ENCODE measurements at places on chromosomes 16 and 17.
A peak's percentile ranks its signal among the peaks of the same experiment; 100 is the strongest.

DNA sequence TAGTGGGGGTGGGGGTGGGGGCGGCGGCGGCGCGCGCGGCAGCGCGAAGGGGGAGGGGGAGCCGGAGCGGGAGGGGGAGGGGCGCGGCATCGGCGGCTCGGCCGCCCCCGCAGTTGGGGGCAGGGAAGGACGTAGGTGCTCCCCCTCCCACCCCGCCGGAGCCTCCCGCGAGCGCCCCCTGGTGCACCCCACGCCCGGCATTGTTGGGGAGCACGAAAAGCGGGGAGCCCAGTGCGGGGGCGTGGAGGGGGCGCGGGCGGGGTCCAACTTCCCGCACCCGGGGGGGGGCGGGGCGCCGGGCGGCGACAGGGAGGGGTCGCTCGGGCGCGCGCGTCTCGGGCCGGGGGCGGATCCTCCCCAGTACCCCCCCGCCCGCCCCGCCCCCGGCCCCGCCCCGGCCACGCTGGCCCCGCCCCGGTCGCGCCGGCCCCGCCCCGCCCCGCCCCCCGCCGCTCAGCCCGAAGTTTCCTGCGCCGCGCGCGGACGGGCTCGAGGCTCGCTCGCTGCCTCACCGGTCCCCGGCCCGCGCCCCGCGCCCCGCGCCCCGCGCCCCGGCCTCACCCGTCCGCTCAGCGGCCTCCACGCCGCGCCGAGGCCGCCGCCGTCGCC is at the start of gene CACNA1H:
TSS of gene CACNA1H (plus strand) at position 456 of the 609 bp plus-strand sequence. CDS start 632 bp downstream, outside the sequence.
- peak; percentile 51 for DNase-seq

- DNase-seq: no peak
Measured at GRCh38 chr17:32806646-32807045, 70.3 kb downstream of the MYO1D start.

DNA sequence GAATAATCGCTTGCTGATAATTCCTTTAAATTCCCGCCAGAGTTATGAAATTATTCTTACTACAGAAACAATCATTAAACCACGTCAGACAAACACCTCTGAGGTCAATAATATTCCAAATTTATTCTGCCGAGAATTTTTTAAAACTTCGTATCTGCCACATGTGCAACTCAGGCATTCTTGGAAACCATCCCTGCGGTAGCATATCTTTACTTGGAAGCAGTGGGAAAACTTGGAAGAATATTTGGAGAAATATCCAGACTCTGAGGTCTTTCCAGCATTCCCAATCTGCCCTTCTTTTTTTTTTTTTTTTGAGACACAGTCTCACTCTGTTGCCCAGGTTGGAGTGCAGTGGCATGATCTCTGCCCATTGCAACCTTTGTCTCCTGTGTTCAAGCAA is 2.0 kb upstream of the CCL11 start:
- DNase-seq: no peak

DNA sequence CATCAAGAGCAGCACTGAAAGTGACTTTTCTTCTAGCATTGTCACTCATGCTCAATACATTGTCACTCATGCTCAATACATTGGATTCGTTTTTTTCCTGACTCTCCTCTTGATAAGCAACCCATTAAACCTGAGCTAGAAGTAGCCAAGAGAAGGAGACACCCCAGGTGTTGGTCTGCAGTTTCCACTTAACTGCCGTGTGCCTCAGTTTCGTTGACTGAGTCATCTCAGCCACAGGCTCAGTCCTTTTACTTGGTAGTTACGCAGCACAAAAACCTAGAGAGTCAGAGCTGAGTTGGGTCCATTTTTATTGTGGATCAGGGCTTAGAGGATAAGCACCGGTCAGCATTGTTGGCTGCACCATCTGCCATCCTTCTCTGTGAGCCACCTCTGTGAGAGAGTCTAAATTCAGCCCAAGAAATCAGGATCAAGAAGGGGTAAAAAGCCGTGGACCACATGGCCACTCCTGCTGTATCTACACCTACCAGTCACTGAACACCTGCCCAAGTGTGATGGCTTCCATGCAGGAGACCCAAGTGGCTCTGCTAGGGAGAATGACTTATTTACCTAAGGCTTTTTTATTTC is 11.3 kb downstream of the GINS2 start:
- DNase-seq: no peak

DNA sequence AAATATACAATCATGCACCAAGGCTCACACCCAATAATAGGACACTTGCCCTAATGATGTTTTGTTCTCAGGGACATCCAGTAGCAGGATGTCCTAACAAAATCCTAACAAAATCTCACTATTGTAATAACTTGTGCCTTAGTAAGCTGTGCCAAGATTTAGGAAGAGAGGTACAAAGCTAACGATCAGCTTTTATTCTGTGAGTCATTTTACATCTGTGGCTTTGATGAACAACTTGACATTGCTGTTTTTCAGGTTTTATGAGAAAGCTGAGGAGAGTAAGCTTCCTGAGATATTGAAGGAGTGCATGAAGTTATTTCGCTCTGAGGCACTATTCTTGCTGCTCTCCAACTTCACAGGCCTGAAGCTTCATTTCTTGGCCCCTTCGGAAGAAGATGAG is 18.9 kb downstream of the OGFOD1 start:
- DNase-seq: no peak

- DNase-seq: no peak
Measured at GRCh38 chr17:43846963-43847371, at the start of gene CD300LG. TSS of gene CD300LG (plus strand) at chr17:43847176. CDS start at chr17:43847217, 41 bp downstream.

DNA sequence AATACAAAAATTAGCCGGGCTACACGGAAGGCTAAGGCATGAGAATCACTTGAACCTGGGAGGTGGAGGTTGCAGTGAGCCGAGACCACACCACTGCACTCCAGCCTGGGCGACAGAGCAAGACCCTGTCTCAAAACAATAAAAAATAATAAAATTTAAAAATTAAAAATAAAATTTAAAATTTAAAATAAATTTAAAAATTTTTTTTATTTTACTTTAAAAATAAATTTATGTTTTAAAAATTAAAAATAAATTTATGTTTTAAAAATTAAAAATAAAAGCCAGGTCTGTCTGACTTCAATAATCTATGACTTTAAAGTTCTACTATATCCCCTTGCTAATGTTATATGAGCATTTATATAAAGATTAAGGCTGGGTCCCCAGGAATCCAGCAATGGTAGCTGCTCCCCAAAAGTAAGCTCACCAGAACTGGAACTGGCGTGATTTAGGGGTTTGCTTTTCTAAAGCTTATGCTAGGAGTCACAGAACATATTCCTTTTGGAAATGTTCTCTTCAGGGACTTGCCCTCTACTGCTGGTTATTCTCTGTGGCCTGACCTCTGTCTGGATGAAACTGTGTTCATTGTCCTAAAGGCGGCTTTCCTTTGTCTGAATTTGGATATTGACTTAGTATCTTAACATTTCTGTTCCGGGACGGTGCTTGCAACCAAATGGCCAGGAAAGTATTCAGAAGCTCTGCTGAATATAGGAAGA is 140.2 kb upstream of the NOL11 start:
- no peak for DNase-seq

DNA sequence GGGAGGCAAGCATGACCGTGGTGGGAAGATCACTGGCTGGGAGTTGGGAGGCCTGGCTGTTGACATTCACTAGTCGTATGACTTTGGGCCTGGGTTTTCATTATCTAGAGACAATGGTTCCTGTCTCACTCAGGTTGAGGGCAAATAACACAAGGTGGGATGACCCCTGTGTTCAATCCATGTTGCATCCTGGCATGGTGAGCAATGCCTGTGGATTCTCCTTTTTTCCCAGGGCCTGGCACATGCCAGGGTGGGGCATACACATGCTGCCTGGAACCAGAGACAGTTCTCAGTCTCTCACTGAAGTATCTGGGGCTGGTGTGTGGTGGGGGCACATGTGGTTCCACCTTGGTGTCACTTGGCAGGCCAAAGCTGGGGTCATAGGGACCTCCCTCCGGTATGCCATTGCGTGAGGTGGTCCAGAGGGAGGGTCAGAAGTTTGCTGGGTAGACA is 5.4 kb downstream of the THRA start:
- no peak for DNase-seq

DNA sequence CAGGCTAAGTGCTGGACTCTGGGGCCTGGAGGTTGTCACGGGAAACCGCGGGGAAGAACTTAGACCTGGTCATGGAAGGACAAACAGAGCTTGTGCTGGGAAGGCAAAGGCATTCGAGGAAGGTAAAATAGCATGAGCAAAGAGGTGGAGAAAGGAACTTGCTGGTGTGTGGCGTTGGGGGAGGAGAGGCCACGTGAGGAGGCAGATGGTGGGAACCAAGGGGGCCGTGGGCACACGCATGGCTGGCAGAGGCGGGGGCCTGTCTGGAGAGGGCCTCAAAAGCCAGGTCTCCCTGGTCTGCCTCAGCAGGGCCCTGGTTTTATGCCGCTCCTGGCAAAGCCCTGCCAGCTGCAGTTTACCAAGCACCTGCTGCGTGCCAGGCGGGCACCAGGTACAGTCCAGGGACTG is 15.3 kb downstream of the CORO7 start:
- DNase-seq: no peak

DNA sequence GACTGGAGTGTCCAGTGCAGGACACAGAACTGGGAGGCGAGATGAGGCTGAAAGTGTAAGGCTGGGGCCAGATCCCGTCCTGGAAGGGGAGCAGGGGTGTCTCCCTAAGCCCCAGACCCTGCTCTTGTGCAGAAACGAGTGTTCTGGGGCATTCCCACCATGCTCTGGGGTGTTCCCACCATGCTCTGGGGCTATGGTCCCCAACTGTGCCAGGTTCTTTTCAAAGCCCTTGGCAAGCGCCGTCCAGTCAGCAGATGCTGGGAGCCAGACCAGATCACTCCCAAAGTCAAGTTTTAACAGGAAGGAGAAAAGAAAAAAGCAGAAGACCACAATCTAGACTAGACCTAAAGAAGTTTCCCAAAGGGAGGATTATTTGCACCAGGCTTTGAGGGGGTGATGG is 2.5 kb downstream of the TAX1BP3 start:
- DNase-seq: no peak

DNA sequence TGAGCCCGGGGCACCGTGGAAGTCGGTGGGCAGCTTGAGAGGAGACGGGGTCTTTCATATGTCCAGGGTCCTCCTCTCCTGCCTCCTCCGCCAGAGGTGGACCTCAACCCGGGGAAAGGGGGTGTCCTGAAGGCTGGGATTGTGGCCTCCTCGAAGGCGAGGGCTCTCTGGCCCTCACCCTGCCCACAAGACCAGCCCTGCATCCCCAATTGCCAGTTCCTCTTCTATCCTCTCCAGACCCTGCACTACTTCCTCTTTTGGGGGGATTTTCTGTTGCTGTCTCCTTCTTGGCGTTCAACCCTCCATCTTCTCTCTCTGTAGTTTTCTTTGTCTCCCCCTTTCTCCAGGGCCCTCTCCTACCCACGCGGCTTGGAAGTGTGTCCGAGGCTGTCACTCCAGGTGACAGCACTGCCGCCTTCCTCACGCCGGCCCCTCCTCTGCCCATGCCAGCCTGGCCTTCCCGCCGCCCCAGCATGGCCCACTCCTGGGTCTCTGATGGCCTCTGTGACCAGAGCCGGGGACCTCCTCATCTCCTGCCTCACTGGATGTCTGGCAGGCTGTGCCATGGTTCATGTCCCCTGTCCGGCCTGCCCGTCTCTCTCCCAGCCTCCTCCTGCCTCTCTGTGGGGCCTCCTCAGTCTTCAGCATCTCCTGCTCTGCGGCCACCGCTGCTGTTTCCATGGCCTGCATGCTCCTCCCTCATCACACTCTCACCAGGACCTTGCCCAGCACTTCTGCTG is 2.4 kb upstream of the ITGAX start:
- no peak for DNase-seq

- DNase-seq: no peak
Measured at GRCh38 chr16:2511128-2511800, 2.5 kb upstream of the ATP6V0C start.

DNA sequence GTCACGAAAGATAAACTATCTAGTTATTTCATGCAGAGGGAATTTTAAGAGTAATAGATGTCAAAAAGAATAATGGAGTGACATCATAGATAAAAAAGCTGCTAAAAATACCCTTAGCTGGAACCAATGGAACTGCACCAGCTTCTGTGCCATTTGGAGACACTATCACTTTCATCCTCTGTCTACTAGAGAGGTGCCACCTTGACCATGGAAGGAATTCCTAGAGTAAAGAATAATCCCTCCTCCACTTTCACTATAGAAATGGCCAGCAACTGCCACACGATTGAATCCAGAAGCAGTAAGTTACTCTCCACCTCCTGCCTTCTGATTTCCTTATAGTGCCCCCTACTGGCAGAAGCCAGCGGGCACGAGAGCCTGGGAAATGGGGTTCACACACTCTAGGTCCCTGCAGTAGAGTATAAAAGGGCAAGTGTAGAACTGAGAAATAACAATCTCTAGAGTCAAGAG is 2.8 kb upstream of the ALDH3A2 start:
- peak; percentile 18 for DNase-seq

DNA sequence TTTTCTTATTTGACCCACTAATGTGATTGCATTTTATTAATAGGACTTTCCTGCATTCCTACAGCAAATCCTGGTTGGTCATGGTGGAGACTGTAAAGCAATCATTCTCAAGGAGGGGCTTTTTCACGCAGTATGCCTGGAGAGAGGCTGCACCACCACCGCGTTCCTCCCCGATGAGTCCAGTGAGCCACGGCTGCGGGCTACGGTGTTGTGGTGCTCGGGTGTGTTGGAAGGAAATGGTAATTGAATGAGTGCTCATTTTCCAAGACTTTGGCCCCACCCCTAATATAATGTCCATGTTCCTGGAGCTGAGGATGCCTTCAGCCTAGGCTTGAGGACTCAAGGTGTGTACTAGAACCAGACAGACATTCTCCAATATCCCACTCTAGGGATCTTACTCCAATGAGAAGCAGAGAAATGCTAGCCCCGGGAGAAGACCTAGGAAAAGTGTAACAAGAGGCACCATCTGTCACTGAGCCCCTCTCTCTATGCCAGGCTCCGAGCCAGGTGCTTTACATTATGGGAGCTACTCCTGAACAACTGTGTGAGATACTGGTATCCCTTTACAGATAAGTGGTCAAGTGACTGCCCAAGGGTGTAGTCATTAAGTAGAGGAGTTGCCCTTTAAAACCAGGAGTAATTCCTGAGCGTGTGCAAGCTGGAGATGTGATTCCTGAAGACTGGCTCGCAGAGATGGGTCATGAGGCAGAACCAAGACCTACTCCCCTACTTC is 39.4 kb downstream of the HEATR6 start:
- no peak for DNase-seq

DNA sequence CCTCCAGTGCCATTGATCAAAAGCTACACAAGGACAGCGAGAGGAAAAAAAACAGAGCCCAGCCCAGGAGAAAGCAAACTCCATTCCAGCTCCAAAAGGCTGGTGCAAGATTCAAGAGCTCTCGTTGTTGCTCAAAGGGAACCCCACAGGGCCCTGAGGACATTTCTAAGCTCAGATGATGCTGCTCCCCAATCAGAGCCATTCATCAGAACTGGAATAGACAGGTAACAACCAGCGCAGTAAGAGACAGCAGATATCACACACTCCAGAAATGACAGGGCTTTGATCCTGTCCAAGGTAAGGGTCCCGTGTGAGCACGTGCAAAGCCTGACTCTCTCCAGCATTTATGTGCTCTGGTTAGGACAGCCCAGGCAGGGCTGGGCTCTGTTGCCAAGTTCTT is 20.1 kb downstream of the PMP22 start:
- DNase-seq: no peak

All from activated CD4-positive, alpha-beta T cell treated with anti-CD3 and anti-CD28 coated beads for 1 hour (primary cell).